ENCODE measurements at places on chromosomes 5 and 9. TPM values are rescaled to one million over a fixed set of nuclear protein-coding genes. Genes with fewer than 3 reads are reported as not detected.
A peak's percentile ranks its signal among the peaks of the same experiment; 100 is the strongest.

DNA sequence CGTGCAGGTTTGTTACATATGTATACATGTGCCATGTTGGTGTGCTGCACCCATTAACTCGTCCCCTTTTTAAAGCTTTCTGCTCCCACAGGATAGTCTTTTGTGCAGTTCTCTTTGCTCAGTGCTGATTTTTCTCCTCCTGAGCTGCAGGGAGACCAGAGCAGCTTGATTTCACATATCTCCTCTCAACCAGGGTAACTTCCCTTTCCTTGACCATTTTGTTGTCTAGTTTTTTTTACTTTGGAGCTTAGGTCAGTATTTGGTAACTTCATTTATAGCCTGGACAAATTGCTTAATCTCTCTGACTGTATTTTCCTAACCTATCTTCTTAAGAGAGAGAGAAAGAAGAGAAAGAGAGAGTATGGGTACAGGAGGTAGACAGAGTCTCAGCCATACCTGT, 137.1 kb upstream of the ZNF366 start:
- no peak for DNase-seq

- peak; percentile 53 for DNase-seq
These were observed 249.7 kb upstream of the NREP start for GRCh38 chr5:112006721-112007120.

- no peak for DNase-seq
These were observed 37.9 kb upstream of the KLF9 start for GRCh38 chr9:70452365-70452764.

GRCh38 chr9:21936161-21936560, 58.0 kb downstream of the CDKN2A start:
- DNase-seq: peak; percentile 23

DOCK8 gene
- 0.05 TPM for total RNA-seq

DNA sequence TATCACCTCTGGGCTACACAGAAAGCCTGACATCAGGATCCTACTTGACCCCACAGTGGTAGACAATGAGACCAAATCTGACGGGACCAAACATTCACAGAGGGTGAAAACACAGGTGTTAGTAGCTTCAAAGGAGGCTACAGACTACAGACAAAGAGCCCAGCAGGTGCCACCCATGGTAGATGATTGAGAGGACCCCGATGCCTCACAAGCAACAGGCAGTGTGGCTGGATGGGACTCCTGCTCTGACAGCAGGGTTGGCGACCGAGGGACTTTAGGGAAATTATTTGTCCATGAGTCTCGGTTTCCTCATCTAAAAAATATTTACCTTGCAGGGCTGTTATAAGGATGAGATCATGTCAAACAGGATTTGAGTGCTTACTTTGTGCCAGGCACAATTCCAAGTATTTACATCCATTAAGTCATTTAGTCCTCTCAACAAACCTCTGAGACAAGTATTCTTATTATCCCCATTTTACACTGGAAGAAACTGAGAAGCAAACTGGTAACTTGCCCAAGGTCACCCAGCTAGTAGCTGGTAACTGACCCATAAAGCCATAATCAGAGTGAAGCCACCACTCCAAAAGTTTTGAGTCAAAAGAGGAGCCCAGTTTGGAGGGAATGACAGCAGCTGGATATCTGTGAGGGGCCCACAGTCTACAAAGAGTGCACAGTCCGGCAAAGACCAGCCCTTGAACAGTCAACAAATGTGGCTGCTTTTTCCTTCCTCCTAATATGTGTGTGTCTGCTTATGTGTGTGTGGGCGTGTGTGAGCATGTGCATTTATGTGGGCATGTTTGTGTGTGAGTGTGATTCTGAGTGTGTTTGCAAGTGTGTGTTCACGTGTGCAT, 502.0 kb downstream of the BNC2 start:
- peak; percentile 47 for DNase-seq

- DNase-seq: peak; percentile 76
These were observed 14.7 kb upstream of the CCIN start for GRCh38 chr9:36154331-36154952.

GRCh38 chr5:17252543-17252942, 35.1 kb downstream of the BASP1 start:
- no peak for DNase-seq

GRCh38 chr9:131737426-131737825, 2.5 kb downstream of the RAPGEF1 start:
- no peak for DNase-seq

NEUROG1 gene
- total RNA-seq: not detected

GRCh38 chr5:142813220-142813619, 43.0 kb downstream of the ARHGAP26 start:
- DNase-seq: no peak

SYNPO gene
- total RNA-seq: 43.9 TPM

DNA sequence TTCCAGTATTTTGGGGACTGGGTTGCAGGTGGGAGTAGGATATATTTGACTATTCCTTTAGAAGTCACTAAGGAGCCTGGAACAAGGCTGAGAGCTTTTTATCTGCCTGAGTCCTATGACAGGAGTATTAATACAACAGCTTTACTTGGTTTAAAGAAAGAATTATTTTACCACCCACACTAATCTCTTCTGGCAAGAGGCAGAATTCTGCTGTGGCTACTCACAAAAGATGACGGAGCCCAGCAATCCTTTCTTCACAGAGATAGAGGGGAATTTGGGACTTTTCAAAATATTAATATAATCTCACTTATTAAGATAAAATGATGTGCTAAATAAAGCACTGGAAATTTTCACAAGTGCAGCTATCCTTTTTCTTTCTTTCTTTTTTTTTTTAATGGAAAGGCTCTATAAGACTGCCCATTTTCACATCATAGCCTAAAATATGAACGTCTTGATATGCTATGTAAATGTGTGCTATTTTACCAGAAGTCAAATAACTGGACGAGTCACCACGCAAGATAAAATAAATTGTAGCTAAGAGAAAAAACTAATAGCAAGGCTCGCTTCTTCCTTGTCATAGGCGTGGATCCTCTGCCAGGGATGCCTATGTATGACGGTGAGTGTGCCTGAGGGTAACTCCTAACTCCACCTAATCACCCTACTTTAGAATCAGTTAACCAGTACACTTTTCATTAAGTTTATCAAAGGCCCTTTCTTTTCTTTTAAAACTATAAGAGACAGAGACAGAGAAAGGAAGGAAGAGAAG, 76.3 kb downstream of the ZNF608 start:
- peak; percentile 29 for DNase-seq

DNA sequence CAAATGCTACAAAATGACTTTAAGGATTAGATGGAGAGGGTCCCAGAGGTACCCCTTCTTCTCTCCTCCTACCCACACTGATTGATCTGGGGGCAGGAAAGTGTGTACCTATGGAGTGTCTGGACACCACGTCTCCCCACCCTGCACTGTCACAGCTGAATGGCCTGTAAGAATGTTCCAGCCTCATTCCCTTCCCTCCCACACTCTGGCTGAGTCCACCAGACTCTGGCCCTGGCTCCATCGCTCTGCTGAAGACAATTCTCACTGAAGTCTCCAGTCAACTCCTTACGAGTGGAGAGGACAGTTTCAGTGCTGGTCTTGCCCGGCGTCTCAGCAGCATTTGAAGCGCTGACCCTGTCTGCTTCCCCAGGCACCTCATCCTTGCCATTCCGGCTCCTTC, 105.8 kb downstream of the TTLL11 start:
- DNase-seq: no peak

PCDHB13 gene
- total RNA-seq: 3.8 TPM

DNA sequence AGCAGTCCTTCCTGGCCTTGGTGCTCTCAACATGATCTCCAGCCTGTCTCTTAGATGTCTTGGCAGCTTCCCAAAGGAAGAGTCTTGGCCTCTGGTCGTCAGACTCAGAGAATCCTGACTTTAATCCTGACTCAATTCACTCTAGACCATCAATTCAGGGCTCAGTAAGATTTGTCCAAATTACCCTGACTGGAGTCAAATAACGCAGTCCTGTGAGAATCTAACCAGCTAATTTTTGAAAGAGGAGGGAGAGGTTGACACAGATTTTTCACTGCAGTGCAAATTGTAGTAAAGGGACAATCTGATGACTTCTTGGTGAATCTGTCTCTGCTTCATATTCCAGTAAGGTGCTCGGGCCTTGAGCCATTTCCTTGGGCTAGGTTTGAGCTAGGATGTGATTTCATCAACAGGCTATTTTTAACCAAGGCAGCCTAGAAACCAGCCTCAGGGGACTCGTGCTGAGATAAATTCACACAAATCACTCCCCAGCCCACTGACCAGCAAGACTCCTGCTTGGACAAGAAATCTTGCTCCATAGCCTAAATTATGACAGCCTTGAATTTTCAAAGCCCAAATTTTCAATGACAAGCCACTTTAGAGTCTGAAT, 257.4 kb downstream of the ENC1 start:
- DNase-seq: peak; percentile 69

DNA sequence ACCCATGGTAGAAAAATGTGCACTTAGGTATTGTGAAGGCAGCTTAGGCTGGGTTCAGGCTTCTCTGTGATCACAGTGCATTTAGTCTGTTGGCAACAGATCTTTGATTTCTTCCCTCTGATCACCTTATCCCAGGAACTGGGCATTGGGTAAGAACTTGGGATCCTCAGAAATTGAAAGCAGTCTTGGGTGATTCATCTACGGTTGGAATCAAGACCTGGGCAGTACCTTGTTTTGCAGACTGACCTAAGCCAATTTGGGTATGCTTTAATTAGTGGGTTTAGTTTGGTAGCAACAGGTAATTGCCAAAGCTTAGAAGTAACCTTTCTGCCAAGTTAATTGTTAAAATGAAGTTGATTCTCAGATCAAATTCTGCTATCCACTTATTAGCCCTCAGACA, 17.8 kb downstream of the ENTREP1 start:
- no peak for DNase-seq

DNA sequence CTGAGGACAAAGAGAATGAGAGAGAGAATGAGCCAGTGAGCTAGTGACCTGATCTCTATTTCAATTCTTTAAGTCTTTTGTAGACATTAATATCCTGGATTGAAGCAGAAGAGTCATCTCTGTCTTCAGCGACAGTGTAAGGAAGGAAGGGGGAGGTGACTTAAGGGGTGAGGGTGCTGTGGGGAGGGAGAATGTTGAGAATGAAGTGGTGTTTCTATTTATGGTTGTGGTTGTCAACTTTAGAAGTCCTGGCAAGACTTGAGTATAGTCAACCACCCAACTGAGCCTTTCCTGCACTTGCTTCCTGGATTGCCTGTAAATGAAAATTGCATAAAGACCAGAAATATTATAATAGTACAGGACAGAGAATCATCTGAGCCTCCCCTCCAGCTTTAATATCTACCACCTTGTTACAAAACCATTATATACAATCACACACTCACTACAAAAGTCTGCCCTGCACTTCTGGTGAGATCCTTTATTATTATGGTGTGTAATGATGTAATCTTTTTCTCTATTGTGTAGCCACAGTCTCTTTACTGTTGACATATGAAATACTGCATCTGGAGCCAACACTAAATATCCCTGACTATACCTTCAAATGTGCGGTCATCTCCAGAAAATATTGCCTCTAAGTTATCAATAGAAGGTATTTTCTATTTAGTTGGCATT, 91.7 kb downstream of the NTRK2 start:
- peak; percentile 5 for DNase-seq

FBLL1 gene
- total RNA-seq: not detected

GRCh38 chr5:125486634-125487033, 740.2 kb upstream of the ZNF608 start:
- DNase-seq: peak; percentile 29

PCDHGA5 gene
- 0.99 TPM for total RNA-seq

SLC46A2 gene
- total RNA-seq: not detected

- no peak for DNase-seq
These were observed 17.8 kb downstream of the INIP start for GRCh38 chr9:112700085-112700484.

DNA sequence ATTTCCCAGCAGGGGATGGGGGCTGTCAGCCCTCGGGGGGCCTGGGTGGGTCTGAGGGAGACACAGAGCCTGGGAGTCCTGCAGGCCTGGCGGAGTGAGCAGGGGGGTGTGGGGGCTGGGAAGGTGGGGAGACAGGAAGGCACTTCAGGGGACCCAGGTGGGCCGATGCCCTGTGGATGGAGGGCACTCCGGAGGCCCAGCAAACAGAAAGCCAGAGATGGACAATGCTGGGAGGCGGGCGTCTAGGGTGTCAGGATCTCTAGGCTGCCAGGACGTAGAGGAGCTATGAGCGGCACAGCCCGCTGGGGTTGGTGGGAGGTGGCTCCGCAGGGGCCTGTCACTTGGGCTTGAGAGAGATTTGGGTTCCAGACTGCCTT, 87.6 kb upstream of the COL5A1 start:
- no peak for DNase-seq

SLC6A19 gene
- not detected for total RNA-seq

GRM6 gene
- total RNA-seq: not detected

TTC33 gene
- 8.0 TPM for total RNA-seq

KLF4 gene
- 1.5 TPM for total RNA-seq

GRCh38 chr9:6845880-6846279, 88.1 kb downstream of the KDM4C start:
- DNase-seq: peak; percentile 51

GRCh38 chr5:67515020-67515689, 318.6 kb upstream of the CD180 start:
- DNase-seq: no peak

CCL27 gene
- total RNA-seq: not detected

TRIM14 gene
- 38.2 TPM for total RNA-seq

DNA sequence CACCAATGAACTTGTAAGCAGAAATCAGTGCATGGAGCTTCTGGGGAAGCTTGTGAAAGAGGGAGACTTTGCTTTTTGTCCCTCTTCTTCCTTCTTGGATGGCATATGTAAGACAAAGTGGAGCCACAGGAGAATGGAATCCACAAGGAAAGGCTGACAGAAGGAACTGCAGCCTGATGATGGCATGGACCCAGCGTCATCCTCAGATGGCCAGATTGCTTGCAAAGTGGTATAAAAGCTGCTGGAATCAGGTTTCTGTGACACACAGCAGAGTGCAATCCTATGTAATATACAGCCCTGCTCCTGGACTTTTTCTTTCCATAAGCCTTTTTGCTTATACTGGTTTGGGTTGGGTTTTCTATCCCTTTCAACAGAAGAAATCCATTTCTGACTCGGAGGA, 31.4 kb upstream of the SPARC start:
- DNase-seq: peak; percentile 75

DNA sequence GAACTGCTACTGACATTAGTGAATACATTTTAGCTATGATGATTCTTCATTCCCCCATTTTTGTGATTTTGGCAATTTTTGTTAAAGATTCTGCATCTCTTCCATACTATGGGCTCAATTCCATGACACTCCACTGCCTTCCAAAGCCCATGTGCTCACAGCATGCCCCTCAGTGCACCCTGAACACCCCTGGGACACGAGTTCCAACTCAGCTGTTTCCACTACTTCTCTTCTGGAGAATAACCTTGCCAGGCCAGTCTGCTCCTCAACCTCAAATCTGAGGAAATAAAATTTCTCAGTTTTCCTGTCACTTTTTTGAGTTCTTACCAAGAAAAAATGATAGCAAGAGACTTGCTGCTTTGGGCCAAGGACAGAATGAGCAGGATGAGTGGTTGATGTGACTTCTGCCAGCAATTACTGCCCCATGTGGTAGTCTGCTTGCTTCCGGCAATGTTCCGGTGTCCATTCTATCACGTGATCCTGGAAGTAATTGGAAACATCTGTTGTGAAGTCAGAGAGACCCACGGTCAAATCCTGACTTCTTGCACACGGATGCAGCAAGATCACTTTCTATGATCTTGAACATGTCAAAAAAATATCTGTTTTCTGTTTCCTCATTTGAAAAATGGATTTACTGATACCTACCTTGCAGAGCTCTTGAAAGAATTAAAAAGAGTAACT, 58.3 kb downstream of the EGFLAM start:
- DNase-seq: peak; percentile 46

Measured in HFFc6 (cell line).